Midbrain (tissue), 1 donor: ENCODE measurements at places on chromosomes 12 and 14.

DNA sequence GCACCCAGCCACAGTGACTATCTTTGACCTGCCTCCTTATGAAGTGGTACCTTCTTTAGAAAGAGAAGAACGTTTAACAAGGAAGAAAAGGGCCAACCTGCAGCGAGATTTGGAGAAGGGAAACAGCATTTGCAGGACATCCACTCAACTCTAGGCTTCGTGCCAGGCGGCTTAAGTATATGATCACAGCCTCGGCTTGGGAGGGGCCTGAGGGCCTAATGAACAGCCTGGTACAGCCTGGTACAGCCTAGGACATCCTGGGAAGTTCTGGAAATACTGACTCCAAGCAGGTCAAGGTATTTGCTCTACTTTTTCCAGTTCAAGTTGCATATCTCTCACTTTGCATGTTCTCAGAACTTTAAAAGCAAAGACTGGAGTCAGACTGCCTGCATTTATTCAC is 16.1 kb downstream of the HCAR2 start:
- DNase-seq, result no peak

DNA sequence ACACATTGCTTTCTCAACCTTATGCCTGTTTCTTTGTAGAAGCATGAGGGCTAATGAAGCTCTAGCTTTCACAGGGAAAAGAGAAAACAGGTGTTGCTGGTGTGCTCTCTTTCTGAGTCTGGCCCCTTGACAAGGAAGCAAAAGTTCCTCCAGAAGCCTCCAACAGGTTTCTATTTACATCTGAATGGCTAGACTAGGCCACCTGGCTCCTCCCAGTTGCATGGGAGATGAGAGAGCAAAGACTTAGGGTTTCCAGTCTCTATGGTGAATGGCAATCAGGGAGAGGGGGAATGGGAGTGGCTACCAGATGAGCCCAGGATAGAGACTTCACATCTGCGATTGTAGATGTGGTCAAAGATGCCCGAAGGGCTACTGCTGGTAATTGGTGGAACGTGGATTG is 138.1 kb upstream of the PLXNC1 start:
- no peak for DNase-seq

GRCh38 chr12:71626768-71627167 is 36.9 kb downstream of the ZFC3H1 start:
- DNase-seq, result no peak

- DNase-seq, result no peak
These were observed 77.8 kb upstream of the HSPB8 start for GRCh38 chr12:119100933-119101332.

GRCh38 chr14:26289891-26290486 is 307.8 kb downstream of the NOVA1 start:
- no peak for DNase-seq
